Germinal center (tissue), 1 donor: ENCODE measurements at places on chromosomes 13 and 19.

DNA sequence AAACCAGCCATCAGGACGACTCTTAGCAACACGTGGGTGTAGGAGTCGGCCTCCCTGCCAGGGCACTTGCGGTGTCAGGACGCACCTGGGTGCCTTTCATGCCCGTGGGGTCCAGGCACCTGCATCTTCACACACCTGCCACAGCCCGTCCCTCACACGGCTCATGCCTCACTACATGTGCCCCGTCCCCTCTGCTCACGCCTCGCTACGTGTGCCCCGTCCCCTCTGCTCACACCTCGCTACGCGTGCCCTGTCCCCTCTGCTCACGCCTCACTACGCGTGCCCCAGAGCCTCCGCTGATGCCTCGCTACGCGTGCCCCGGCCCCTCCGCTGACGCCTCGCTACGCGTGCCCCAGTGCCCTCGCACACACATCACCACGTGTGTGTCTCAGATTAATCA is 58.0 kb upstream of the F7 start:
- DNase-seq = no peak

DNA sequence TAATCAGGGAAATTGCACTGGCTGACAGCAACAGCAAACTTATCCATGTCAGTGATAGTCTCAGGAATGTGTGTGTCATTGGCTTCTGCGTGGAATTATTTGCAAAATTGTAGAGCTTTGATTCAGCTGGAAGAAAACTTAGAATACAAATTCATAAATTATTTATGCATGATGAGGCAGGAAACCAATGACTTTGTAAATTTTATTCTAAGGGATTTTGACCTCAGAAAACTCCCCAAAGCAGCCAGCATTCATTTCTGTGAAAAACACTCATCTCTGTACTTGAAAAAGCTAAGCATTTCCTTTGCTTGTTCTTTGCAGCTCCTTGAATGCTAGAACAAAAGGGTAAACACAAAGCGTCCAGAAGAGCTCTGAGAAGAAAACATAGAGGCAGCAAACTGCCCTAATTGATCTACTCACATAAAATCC is 162.4 kb downstream of the DCT start:
- no peak for DNase-seq

GRCh38 chr13:40082639-40083038 is 427.2 kb downstream of the COG6 start:
- DNase-seq = no peak

DNA sequence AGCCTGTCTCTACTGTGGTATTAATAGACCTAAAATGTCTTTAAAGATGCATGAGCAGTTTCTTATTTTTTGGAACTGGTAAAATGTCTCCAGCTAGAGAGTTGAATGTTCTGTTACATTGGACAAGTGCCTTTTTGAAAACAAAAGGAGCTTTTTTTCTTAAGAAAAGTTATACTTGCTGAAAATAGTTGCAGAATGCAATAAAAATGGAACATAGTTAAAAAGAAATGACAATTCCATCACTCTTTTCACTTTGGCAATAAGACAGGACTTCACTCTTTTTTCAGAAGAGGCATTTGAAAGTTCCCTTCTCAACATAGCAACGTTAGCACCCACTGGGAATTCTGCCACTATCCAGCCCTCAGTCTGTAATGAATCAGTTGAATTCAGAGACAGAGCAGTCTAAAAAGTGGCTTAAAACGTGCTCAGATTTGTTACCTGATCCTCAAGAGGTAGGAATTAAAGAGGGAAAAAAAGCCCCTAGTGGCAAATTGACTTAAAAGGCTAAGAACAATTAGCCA is 10.1 kb downstream of the RGCC start:
- DNase-seq = no peak

- no peak for DNase-seq
Measured at GRCh38 chr19:36182612-36183244, 30.5 kb upstream of the COX7A1 start.

DNA sequence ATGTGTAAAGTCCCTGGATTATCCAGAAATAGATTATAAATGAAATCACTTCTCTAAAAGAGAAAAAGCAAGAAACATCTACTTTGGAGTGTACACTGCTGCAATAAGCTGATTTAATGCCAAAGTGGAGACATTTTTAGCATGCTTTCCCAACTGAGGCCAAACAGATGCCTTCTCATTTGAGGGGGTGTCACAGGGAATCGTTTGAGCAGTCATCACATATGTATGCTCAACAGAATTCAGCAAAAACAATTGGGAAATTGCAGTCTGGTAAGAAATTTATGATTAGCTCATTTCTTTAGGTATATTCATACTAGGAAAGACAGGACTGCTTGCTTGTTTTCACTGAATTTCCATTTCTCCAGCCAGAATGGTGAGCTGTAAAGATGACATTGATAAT is 27.3 kb upstream of the TPP2 start:
- no peak for DNase-seq

DNA sequence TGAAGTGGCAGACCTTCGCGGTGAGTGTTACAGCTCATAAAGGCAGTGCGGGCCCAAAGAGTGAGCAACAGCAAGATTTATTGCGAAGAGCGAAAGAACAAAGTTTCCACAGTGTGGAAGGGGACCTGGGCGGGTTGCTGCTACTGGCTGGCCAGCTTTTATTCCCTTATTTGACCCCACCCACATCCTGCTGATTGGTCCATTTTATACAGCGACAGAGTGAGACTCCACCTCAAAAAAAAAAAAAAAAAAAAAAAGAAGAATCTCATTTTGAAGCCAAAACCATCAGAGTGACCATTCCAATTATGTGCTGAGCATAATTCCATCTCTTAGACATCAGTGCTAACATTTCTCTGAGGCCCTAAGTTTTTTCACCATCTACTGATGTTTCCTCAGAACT is 1.9 kb upstream of the ZNF552 start:
- DNase-seq = no peak
